ENCODE measurements at places on chromosomes 1 and 21.
A peak's percentile ranks its signal among the peaks of the same experiment; 100 is the strongest.

- no peak for DNase-seq
These were observed 84.4 kb upstream of the CXADR start for GRCh38 chr21:17428484-17428869.

- no peak for DNase-seq
These were observed 137.5 kb upstream of the JUN start for GRCh38 chr1:58921342-58921741.

- no peak for DNase-seq
These were observed 183.9 kb downstream of the TOMM20 start for GRCh38 chr1:234944439-234945344.

DNA sequence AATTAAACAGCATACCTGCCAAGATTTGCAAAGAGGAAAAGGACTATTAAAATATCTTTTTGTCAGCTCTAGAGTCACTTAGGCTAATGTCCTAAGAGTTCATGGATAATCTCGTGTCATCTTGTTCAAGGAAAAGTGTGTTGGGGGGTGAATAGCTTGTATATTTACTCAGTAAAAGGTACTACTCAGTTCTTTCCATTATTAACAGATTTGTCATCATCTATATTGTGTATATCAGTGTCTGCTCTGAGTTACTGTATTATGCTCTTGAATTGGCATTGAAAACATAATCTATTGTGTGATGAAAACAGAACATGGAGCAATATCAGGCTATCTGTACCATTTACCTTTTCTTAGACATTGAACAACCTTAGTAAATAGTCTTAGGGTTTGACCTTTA is 41.9 kb downstream of the SMG7 start:
- no peak for DNase-seq

DNA sequence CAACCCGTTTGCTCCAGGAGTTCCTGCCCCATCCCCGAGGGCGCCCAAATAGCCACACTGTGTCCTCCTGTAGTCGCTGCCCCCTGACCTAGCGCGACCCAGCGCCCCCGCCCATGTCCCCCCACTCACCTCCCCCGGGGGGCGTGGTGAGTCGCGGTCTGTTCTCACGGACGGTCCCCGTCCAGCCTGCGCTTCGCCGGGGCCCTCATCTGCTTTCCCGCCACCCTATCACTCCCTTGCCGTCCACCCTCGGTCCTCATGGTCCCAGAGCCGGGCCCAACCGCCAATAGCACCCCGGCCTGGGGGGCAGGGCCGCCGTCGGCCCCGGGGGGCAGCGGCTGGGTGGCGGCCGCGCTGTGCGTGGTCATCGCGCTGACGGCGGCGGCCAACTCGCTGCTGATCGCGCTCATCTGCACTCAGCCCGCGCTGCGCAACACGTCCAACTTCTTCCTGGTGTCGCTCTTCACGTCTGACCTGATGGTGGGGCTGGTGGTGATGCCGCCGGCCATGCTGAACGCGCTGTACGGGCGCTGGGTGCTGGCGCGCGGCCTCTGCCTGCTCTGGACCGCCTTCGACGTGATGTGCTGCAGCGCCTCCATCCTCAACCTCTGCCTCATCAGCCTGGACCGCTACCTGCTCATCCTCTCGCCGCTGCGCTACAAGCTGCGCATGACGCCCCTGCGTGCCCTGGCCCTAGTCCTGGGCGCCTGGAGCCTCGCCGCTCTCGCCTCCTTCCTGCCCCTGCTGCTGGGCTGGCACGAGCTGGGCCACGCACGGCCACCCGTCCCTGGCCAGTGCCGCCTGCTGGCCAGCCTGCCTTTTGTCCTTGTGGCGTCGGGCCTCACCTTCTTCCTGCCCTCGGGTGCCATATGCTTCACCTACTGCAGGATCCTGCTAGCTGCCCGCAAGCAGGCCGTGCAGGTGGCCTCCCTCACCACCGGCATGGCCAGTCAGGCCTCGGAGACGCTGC is 1.1 kb downstream of the HTR6 start:
- no peak for DNase-seq

DNA sequence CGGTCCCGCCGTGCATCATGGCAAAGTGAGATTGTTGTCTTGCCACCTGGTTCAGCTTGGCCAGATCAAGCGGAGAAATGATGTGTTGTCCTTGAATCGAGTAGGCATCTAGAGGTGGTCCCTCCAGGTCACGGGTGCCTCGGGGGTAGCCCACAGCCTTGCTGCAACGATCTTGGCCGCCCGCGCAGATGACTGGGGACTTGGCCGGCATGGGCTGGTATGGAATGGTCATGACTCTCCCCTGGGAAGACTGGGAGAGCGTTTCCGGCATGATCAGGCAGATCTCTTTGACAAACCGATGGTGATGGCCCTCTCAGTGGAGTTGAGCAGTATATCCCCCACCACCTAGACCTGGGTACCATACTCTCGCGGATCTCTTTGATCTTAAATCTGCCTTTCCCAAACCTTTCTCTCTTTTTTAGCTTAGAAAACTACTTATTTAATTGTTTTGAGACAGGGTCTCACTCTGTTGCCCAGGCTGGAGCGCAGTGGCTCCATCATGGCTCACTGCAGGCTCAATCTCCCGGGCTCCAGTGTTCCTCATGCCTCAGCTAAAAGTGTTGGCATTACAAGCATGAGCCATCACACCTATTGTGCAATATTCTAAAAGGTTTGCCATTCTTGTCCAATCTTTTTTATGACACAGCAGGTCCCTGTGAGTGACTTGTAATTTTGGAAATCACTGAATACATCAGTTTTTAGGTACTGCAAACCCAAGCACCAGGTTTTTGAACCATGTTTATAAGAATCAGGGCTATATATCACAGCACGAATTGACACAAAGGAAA is 9.4 kb upstream of the ELAPOR1 start:
- no peak for DNase-seq

GRCh38 chr1:45230537-45230936 is 24.1 kb upstream of the ZSWIM5 start:
- DNase-seq: no peak

DNA sequence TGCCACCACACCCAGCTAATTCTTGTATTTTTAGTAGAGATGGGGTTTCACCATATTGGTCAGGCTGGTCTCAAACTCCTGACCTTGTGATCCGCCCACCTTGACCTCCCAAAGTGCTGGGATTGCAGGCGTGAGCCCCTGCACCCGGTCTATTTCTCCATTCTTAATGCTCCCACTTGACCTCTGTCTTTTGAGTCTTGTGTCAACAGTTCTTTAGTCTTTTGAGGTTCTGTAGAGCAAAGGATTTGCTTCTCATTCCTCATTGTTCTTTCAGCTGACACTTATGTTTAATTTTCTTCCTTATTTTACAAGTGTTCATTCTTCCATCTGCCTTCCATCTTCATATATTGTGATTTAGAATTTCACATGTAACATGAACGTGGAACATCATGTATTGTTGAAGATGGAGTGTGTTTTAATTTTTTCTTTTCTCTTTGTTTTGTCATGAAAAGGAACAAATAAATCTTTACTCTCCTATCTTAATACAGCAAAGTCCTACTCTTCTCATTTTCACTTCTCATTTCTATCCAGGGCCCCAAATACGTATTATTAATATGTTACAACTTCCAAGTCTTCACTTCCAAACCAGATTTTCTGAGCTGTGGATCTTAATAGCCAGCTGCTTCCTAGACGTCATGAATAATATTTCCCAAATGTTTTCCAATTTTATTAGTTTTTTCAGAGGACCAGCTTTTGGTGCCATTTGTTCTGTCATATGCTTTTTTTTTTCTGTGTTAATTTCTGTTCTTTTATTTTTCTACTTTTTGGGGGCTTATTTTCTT is 16.9 kb downstream of the MTF2 start:
- no peak for DNase-seq

DNA sequence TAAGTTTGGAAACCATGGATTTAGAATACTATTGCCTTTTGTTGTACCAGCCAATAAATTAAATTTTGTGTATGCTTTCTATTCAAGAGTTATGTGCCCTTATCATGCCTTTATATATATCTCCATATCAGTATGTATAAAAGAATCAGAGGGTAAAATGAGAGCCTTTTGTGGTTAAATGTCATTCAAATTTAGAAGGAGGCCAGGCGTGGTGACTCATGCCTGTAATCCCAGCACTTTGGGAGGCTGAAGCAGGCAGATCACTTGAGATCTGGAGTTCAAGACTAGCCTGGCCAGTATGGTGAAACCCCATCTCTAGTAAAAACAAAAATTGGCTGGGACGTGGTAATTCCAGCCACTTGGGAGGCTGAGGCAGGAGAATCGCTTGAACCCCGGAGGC is 88.9 kb downstream of the XPR1 start:
- no peak for DNase-seq

- DNase-seq: no peak
These were observed 89.8 kb downstream of the EVI5 start for GRCh38 chr1:92695104-92695503.

DNA sequence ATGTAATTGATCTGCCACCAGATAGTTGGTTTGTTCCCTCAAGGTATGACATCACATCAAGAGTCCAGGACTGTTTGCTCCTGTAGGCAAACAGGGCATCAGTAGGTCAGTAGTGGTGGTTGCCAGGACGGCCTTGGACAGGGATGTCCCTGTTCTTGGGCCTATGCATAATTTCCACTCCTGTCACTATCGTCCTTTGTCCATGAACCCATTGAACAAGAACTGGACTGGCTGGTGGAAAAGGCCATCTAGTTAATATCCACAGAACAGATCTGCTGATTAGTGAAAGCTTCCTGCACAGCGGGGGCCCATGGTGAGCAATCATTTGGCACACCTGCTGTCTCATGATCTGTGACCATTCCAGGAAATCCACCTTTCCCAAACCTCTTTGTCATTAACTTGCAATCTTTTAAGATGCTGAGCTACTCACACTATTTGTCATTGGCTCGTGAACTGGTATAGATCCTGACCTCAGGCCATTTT is 12.4 kb upstream of the BSDC1 start:
- no peak for DNase-seq

DNA sequence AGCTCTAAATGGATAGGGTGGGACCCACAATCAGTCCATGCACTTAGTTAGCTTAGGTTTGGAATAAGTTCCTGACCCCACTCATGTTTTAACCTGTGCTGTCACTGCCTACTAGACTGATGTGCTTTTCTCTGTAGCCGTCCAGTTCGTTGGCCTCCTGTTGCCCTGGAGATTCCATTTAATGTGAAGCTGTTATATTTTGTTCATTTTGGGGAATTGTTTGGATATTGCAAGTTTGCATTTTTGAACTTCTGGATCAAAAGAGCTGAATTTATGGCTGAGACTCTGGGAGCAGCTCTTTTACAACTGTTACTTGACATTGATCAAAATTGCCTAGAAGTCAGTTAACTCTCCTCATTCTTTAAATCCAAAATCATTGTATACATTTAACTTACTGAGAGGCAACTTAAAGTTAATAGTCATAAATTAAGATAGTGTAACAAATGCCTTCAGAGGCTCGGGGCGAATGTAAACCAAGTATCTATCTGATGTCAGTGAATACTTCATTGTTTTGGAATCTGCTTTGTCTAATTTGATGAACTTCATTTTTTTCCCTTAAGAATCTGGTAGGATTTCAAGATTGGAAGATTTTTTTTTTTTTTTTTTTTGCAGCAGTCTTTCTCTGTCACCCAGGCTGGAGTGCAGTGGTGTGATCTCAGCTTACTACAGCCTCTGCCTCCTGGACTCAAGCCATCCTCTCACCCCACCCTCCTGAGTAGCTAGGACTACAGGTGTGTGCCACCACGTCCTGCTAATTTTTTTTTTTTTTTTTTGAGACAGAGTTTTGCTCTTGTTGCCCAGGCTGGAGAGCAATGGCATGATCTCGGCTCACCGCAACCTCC is 38.1 kb downstream of the MIGA1 start:
- no peak for DNase-seq

DNA sequence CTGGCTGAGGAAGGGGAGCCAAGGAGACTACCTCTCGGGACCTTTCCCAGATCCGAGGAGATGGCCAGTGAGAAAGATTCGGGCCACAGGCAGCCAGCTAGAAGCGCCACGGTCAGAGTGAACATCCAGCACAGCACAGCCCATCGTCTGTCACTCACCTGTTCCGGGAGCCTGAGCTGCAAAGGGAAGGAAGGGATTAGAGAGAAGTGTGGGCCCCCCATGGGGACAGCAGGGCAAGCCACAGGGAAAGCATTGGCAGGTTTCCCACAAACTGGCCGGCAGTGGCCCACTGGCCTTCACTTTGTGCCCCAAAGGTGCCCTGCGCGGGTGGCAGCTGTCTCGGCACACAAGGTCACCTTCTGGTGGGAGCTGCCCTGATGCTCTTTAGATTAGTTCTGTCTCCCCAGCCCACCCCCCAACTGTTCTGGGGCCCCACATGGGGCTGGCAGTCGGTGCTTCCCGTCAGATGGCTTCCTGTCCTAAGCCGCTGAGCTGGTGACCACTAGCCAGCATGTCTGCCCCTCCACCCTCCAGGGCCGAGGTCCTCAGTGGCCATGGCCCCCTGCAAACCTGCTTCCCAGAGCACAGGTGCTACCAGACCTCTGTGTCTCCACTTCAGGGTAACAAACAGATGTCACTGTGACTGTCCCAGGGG is 56.7 kb downstream of the LACTBL1 start:
- no peak for DNase-seq

- DNase-seq: no peak
These were observed 123.6 kb upstream of the RUNX3 start for GRCh38 chr1:25053576-25054250.

DNA sequence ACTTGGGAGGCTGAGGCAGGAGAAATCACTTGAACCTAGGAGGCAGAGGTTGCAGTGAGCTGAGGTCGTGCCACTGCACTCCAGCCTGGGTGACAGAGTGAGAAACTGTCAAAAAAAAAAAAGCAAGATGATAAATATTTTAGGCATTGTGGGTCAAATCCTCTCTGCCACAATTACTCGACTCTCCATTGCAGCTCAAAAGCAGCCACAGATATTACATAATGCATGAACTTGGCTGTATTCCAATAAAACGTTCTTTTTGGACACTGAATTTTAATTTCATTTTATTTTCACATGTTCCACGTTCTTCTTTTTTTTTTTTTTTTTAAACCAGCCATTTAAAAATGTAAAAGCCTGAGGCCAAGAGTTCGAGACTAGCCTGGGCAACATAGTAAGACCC is 69.4 kb downstream of the TCP10L start:
- no peak for DNase-seq

GRCh38 chr1:84206375-84206774 is 62.3 kb downstream of the PRKACB start:
- DNase-seq: no peak

GRCh38 chr1:169890761-169891538 is 2.7 kb downstream of the SCYL3 start:
- peak; percentile 27 for DNase-seq

DNA sequence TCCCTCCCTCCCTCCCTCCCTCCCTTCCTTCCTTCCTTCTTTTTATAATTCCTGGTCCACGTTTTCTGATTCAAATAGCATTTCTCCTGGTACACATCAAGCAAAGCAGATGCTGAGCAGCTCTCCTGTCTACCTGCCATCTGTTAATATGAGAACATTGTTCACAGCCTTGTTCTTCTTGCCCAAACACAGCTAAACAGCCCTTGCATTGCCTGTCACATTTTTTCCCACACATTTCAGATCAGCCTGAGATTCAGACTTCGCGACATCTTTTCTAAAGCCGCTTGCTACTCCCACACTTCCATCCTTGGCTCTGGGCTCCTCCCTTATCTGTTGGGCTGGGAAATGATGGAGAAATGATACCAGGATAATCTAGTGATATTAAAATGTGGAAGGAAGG is 200.5 kb downstream of the PCP4 start:
- no peak for DNase-seq
